Thymus (tissue), 14 donors: ENCODE measurements at places on chromosomes 2 and 18. TPM values are rescaled to one million over a fixed set of nuclear protein-coding genes. Genes with fewer than 3 reads are reported as not detected.

FMNL2 gene
- 18.9 TPM for total RNA-seq

DNA sequence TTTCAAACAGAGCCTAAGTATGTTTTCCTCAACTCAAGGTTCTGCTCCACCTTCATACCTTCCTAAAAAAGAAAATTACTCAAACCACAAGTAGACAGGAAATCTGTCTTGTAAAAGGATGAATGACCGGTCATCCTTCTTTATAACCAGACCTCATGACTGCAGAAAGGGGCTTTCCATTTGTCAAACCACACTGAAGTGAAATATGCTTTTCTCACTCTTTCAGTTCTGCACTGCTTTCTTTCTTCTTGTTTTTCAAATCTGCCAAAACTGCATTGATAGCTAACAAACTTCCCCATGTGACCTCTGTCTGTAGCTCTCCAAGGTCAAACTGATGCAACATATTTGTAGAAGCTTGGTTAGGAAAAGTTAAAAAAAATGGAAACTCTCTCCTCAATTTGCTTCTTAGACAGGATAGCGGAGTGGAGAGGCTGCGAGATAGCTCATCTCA lies 308.9 kb upstream of the CCDC68 start:
- no peak for DNase-seq

ITGB6 gene
- total RNA-seq = 0.33 TPM

GRCh38 chr2:200744201-200744602 lies 67.5 kb upstream of the BZW1 start:
- no peak for DNase-seq

GRCh38 chr2:80348953-80349352 lies 44.4 kb upstream of the LRRTM1 start:
- no peak for DNase-seq

DNA sequence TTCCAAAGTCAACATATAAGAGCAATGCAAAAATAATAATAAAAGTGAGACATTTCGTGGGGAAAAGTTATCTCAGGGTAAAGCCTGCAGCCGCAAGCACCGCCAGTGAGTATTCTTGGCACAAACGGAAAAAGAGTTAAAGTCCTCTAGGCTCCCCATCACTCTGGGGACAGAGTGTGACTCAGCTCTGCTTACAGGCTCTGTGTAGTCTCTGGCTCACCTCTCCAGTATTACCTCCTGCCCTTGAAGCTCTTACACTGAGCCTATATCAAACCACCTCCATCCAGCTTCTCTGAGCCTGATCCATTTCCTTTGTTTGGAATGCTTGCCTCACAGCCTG lies 55.5 kb downstream of the MTHFD2 start:
- DNase-seq = no peak

- DNase-seq = no peak
Measured at GRCh38 chr2:190835303-190835930, 45.2 kb upstream of the GLS start.

GRCh38 chr2:216950547-216950946 lies 90.7 kb upstream of the TNP1 start:
- no peak for DNase-seq

SIGLEC15 gene
- 0.42 TPM for total RNA-seq

CHRNA1 gene
- total RNA-seq = 2.2 TPM

NEU2 gene
- total RNA-seq = not detected

DNA sequence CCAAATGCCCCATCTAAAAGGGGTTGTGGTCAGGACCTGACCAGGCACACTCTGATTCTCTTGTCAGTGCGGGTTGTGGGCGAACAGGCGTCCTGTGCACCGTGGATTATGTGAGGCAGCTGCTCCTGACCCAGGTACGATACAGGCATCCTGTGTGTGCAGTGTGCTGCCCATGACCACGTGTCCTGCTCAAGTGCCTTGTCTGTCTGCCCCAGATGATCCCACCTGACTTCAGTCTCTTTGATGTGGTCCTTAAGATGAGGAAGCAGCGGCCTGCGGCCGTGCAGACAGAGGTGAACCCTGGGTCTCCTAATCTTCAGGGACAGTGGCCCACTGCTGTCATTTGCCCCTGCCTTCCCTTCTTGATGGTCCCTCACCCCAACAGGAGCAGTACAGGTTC lies 14.6 kb downstream of the PTPN18 start:
- no peak for DNase-seq

DNA sequence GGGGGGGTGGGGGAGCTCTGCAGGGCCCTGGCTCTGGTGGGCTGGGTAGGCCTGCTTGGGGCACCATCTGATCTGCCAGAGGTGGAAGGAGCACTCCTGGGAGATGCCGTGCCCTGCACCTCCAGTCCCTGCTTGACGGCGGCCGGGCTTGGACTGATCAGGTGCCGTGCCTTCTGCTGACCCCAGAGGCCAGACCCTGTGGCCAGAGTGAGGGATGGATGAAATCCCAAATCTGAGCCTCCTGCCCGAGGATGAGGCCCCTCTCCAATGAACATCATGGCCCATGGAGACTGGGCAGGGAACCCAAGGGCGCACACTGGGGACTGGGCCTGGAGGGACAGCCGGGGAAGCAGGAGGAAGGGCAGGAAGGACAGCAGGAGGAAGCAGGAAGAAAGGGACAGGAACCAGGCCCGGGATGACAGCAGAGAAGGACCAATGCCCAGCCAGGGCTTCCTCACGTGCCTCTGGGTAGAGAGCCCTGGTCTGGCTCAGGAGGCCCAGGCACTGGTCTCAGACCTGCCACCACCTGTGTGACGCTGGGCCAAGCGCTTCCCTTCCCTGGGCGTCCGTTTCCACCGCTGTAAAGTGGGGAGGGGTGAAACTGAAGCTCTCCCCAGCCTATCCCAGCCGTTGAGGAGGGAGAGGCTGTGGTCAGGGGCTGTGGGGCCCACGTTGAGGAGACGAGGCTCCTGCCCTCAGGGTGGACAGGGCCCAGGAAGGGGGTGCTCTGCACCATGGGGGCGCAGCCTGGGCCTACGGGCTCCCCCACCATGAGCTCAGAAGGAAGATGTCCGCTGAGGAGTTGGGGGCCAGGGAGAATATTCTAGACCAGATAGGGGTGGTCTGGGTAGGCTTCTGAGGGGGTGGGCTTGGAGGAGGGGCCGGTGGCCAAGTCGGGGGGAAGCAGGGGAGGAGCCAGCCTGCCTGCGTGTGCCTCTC lies 1.0 kb upstream of the GPR35 start:
- no peak for DNase-seq

GRCh38 chr2:204114295-204115136 lies 178.0 kb downstream of the ICOS start:
- DNase-seq = no peak

DNA sequence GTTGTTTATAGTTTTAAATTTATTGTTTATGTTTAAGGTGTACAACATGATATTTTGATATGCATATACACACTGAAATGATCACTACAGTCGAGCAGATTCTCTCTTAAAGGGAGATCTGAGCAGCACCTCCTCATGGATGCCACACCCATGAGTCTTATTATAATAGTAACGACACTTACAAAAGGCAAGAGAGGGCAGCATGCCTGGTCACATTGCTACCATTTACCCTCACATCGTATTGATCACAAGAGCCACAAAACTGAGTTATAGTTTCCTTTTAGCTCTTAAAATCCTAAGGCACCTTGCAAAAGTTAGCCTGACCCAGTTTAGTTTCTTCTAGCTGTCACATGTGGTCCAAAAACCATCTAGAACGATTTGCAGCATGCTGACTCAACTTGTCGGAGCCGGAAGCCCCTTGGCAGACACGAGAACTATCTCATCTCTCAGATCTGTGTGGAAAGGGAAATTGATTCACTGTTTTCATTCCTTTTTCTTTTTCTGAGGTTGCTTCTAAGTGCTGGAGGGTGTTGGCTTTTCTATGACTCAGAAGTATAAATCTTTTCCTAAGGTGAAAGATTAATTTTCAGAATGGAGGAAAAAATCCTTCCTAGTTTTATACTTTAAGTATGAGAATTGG lies 85.3 kb downstream of the CDC42EP3 start:
- DNase-seq = peak; percentile 69

- no peak for DNase-seq
Measured at GRCh38 chr2:1988049-1988448, 243.7 kb upstream of the PXDN start.

DNA sequence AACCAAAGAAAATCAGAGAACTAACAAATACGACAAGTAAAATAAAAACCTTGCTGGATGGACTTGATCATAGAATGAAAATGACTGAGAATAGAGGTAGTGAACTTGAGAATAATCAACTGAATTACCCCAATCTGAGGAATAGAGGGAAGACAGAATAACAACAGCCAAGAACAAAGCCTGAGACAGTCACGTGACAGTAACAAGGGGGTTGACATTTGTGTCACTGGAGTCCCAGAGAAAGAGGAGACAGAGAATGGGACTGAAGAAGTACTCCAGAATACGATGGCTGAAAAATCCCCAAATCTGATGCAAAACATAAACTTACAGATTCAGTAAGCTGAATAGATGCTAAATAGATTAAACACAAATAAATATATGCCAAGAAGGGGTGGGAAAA lies 248.5 kb upstream of the HDAC4 start:
- DNase-seq = no peak

ANKRD53 gene
- 0.14 TPM for total RNA-seq

CHST10 gene
- total RNA-seq = 7.1 TPM

ABHD1 gene
- total RNA-seq = 0.09 TPM

DNA sequence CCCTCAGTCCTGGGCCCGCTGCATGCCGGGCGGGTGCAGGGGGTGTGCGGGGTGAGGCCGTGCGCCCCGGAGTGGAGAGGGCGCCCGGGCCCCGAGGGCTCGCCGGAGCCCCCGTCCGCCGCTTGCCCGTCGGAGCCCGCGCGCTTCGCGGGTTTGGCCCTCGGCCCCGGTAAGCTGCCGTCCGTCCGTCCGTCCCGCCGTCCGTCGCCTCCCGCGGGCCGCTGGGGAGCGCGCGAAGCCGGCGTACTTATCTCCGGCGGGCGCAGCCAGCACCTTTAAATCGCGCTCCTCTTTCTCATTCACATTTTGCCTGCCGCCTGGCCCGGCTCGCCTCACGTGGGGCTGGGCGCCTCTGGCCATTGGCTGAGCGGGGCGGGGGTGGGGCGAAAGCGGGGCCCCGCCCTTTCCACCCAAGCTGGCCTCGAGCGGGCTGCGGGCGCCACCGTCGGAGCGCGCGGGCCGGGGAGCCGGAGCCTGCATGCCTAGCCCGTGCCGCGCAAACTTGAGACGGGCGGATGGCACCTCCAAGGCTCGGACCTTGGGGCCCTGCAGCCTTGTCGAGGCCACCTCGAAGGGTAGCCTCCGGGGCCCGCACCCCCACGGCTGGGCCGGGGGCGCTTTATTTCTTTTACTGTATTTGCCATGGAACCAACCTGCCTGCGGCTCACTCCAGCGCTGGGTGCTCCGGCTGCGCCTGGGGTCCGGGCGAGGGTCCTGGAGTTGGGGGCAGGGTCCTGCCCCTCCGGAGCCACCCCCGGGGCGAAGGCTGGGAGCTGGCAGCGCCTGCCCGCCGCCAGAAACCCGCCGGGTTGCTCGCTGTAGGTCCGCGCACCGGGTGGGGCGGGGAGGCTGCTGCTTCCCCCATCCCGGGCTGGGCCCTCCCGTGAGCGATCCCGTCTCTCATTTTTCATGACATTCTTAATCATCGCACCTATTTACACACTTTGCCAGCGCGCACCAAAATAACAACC lies at the start of gene GBX2:
Gene GBX2, minus strand, starts transcription at position 277 of the 971 bp plus-strand sequence. CDS start 415 bp downstream, outside the sequence.
- DNase-seq = no peak

GRCh38 chr2:80299661-80300060 lies 4.9 kb downstream of the LRRTM1 start:
- no peak for DNase-seq

DNA sequence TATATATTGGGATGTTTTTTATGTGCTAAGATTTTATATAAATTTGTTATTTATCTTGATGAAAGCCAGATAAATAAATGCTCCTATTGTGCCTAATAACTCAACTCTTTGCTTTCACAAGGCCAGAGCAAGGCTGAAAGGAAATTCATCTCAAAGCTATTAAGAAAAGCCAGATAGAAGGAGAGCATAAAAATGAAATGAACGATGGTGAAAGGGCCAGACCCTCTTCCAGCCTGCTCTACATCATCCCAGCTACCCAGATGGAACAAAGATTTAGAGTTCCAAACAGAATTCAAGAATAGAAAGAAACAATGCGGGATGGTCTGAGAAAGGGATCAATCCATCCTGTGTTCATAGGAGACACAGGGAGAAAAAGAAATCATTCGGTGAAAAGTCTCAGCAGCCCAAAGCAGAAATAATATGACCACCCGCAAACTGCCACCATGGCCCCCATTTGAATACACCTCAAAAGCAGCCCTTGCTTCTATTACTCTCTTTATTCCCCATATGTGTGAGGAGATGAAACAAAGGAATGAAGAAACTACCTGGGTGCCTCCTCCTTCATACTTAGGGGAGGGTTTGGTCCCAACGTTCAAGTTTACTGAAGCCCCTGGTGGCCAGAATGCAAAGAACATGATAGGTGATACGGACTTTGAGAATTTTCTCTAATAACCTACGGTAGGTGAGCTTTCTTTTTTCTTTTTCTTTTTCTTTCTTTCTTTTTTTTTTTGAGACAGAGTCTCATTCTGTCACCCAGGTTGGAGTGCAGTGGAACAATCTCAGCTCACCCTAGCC lies 110.1 kb upstream of the FBXO11 start:
- DNase-seq = no peak

DIPK1C gene
- total RNA-seq = 0.42 TPM

- DNase-seq = peak; percentile 50
Measured at GRCh38 chr2:182650704-182651103, 65.4 kb upstream of the DNAJC10 start.

DNA sequence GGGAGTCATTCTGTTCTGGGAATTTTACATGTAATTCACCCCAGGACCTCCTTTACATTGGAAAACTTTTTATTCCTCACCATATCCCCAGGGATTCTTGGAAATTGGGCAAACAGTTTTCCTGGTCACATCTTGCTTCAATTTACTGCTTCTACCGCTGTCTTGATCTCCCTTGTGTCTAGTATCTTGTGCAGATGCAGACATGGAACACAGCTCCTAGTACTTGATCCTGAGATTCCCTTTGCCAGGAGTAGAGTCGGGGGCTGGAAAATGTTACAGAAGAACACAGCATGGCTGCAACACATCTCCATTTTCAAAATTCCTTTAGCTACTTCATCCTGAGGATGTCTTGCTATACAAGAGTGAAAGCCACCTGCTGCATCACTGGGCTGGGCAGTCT lies 472.8 kb downstream of the PLCL1 start:
- no peak for DNase-seq

DNA sequence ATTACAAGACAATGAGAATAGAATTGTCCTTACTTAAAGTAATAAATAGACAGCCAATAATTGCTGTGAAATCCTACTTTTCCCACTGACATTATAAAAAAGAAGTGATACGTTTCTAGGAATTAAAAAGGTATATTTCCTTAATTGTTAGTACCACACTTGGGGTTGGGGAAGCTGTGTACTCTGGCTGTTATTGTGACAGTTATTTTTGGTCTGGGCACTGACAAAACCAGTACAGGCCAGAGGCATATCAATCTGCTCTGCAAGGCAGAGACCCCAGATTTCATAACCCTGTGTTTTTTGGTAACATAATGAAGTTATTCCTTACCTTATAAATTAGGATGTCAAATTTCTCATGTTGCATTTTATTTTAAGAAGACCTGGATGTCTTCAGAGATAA lies 66.5 kb downstream of the RAB10 start:
- no peak for DNase-seq

DNA sequence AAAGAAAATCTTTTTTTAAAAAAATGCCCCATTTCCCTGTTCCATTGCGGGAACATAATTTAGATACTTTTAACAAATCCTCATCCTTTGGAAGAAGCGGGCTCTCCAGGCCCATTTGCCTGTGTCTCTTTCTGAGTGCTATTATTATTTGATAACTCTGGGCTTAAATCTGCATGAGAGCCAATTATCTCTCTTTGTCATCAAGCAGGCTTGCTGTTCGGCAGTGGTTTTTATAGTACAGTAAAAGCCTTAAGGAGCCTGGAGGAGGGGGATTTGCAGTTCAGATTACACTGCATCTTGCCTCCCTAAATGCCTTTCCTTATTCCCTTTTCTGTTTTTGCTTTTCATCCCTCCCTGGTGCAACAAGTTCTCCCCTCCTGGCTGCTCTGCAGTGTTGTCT lies 50.6 kb downstream of the CELF4 start:
- no peak for DNase-seq
